D721Med (cell line): ENCODE measurements at places on chromosomes 6 and 20.

DNA sequence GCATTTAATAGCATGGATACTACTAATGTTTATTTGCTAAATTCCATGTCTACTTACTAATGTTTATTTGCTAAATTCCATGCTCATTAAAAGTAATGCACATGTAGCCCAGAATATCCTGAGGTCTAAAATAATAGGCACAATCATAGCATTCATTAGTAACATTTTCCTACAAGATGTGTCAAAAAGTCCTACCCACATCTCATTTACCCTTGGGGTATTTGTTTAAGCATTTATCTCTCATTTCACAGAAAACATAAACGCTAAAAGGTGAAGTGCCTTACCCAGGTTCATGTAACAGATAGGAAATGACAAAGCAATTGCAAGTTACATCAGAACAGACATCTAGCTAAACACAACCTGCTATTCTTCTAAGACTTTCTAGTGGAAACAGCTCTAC lies 457.1 kb downstream of the HACE1 start:
- no peak for DNase-seq

DNA sequence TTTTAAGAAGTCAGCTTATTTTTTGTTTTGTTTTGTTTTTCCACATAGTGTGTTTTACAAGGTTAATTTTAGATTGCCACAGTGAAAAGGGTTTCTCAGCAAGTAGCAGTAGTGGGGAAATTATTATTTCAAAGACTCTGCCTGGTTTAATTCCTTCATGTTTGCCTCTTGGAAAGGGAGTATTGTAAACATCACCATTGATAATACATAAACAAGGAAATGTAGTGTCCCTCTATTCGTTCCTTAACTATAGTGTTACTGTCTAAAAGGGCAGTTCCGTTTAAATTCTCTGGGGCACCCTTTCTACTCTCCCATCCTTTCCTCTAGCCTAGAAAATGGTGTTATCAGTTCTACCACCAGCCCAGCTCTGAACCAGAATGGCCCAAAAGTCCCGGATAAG lies 391.0 kb upstream of the SOX4 start:
- DNase-seq, result no peak

GRCh38 chr20:32558526-32558925 lies 26.6 kb downstream of the NOL4L start:
- DNase-seq, result no peak

DNA sequence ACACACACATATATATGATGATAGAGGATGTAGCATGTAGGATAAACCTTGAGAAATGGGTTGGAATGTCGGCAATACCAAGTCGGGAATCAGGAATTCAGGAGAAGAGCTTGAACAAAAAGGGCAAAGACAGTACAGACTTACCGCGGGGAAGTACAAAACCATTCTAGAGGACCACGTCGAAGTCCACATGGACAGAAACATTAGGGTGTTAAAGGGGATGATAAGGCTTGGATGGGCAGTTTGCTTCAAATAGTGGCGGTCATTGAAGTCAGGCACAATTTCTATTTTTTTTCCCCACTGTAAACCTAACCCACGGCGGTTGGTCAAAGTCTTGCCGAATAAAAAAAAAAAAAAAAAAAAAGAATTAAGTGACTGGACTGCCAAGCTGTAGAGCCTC lies 766 bp upstream of the NUS1 start:
- DNase-seq, result no peak

DNA sequence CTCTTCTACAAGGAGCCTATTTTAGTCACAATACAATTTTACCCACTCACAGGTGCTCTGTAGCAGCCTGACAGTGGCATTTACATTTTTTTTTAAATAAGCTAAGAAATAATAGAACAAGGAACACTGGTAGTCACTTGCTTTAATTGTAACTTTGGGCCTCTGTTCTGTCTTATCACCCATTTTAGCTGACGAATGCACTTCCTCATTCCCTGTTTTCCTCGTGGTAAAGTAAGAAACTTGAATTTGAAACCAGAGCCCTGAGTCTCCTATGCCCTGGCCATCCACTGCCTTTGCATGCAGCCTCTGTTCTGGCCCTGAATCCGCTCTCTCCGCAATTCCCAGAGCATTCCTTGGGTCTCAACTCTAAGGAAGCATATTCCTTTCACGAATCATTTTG lies 550.6 kb downstream of the PTPRT start:
- DNase-seq, result no peak

DNA sequence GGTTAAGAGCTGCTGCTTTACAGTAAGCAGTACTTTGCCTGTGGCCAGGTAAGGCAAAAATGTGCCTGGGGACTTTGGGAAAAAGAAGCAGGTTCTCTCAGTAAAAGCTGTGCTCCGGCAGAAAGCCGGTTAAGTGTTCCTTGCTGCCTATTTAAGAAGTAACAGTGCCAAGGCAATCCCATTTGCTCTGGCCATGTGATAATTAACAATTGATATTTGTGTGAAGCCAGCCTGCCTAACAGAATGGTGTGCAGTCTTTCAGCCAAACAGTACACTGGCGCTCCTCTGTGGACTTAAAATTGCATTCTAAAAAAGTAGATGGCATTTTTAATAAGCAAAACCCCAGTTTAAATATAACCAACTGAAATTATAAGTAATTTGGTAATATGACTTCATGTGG lies 430.3 kb downstream of the PLCB1 start:
- DNase-seq, result no peak
